ENCODE measurements at places on chromosomes 11 and 22.

DNA sequence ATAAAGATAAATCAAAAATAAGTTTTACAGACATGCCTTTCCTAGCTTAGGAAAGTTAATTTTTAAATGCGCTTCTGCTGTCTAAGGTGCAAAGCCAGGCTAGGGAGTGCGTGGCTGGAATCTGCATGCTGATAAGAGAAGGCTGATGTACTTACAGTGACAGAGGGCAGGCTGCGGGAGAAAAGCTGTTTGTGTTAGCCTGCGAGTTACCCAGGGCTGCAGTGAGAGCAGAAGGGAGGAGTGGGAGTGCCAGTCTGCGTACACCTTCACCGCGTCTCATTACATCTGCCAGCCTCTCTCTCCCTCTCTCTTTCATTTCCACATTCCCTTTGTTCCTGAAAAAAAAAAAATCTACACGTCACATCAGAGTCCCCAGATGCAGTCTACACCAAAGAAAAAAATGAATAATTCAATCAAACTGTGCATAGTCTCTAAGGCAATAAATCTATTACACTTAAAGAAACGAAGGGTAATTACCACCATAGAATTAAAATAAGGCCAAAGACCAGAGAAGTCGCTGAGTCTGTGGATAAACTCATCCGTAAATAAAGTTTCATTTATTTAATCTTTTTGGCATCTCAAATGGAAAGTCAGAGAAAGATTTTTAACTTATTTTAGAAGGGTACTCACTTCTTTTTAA is 126.4 kb upstream of the C11orf58 start:
- DNase-seq: no peak

GRCh38 chr11:116687458-116688201 is 85.2 kb downstream of the BUD13 start:
- no peak for DNase-seq

GRCh38 chr11:44456544-44457300 is 108.7 kb upstream of the CD82 start:
- DNase-seq: no peak

- DNase-seq: no peak
These were observed 843 bp downstream of the OR56B1 start for GRCh38 chr11:5737091-5737490.

GRCh38 chr11:111456086-111456858 is 55.9 kb downstream of the BTG4 start:
- DNase-seq: no peak

GRCh38 chr22:43211941-43212433 is 25.1 kb upstream of the TTLL12 start:
- no peak for DNase-seq

- DNase-seq: peak; percentile 60
These were observed 96.5 kb downstream of the NXPE2 start for GRCh38 chr11:114774599-114775361.

DNA sequence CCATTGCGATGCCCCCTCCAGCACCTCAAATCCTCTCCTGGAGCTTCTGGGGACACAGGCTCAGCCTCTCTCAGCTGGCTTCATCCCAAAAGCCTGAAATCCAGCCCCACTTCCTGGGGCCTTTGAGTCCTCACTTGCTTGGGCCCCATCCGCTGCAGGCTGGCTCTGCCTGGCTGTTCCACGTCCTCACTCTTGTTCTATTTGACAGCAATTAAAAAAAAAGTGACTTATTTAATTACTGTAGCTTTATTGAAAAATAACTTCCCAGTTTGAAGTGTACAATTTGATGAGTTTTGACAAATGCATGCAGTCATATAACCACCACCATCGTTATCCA is 27.2 kb downstream of the PARVG start:
- no peak for DNase-seq

- DNase-seq: no peak
These were observed 29.1 kb upstream of the PICALM start for GRCh38 chr11:86097980-86098379.

DNA sequence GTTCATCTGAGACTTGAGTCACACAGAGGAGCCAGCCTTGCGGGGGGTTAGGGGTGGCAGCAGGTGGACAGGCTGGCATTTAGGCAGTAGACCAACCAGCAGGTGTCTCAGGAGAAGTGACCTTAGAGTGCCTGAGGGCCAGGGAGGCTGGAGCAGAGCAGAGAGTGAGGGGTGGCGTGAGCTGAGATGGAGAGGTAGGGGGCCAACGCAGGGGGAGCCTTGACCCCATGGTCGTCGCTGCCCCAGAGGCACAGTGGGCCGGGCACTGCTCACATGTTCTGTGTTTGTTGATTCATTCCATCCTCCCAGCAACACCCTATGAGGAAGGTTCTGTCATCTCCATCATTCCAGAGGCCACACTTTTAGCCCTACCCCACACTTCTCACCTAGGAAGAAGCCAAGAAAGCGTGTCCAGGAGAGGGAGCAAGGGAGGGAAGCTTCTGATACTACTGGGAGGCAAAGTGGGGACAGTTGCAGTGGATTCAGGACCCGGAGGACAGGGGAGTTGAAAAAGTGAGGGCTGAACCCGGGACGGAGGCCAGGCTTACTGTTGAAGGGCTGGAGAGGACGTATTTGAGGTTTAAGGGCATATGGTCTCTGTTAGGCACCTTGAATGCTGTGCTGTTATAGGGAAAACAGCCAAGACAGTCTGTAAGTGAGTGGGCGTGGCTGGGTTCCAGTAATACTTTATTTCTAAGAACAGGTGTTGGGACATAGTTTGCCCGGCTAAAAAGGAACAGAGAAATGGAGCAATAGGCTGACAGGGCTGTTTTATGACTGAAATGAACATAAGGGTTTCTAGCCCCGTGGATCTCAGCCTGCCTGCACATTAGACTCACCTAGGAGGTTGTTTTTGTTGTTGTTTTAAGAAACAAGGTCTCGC is 7.3 kb downstream of the SART1 start:
- no peak for DNase-seq

GRCh38 chr11:62048100-62048499 is 75.7 kb upstream of the INCENP start:
- DNase-seq: no peak

- no peak for DNase-seq
These were observed 290.8 kb upstream of the LUZP2 start for GRCh38 chr11:24206030-24206429.

DNA sequence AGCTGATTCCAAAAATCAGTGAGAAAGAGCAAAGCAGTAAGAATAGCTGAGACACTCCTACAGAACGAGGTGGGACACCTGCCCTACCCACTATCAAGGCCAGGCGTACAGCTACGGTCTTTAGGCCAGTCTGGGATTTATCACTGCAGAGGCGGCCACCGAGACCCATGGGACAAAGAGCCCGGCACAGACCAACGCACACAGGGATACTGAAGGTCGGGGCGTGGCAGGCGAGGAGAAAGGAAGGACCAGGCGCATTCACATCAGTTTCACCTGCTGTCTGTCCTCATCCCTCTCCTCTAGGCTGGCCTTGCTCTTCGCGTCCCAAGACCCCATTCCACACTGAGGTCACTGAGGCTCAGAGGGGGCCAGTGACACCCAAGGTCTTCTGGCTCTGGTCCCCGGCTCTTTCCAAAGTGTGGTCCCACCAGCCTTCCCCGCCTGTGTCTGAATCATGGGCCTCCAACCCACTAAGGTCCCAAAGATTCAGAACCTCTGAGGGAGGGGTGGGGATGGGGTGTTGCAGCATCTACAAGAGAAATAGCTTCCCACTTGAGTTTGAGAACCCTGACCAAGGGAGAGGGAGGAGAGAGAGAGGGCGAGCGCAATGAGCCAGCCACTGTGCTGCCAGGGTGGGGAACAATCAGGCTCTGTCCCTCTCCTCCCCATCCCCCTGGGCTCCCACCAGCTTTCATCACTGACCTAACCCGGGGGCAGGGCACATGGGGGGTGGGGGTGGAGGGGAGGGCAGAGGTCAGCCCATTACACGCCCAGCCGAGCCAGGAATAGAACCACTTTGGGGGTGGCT is 7.2 kb upstream of the PICK1 start:
- no peak for DNase-seq

DNA sequence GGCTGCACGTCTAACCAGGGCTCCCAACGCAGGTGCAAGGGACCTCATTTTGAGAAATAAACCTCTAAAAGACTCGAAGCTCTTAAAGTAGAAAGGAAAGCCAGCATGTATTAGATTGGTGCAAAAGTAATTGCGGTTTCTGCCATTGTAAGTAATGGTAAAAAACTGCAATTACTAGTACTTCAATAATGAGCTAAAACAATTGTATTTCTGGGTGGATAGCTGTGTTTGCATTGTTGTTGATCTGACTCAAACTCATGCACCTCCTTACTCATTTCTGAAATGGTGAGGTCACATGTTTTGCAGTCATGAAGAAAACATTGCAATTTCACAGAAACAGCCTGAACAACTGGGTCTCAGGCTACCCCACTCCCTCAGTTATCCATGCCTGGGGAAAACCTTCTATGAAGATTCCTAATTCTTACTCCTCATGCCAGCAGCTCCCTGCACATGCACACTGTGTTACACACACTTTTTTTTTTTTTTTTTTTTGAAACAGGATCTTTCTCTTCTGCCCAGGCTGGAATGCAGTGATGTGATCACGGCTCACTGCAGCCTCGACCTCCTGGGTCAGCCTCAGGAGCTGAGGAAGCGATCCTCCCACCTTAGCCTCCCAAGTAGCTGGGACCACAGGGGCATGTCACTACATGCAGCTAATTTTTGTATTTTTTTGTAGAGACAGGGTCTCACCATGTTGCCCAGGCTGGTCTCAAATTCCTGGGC is 24.6 kb downstream of the VWCE start:
- no peak for DNase-seq

DNA sequence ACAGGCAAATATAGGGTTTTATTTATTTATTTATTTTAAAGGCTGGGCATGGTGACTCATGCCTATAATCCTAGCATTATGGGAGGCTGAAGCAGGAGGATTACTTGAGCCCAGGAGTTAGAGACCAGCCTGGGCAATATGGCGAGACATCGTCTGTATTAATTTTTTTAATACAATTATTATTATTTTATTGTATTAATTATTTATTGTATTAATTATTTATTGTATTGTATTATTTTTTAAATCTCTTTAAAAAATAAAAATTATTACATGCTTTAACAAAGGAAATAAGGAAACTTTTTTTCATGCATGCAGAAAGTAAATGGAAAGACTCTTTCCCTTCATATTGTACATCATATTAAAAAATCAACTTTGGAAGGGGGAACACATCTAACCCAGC is 3.5 kb downstream of the SCN3B start:
- no peak for DNase-seq

GRCh38 chr11:134226806-134227325 is 2.4 kb downstream of the VPS26B start:
- no peak for DNase-seq

- no peak for DNase-seq
These were observed 98.0 kb downstream of the PRR5L start for GRCh38 chr11:36394056-36394455.

DNA sequence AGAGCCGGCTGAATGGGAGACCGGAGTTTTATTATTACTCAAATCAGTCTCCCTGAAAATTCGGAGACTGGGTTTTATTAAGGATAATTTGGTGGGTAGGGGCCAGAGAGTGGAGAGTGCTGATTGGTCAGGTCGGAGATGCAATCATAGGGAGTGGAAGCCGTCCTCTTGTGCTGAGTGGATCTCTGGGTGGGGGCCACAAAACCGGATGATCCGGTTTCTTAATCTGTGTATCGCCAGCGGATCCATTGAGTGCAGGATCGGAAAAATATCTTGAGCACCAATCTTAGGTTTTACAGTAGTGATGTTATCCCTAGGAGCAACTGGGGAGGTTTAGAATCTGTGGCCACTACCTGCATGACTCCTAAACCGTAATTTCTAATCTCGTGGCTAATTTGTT is 886 bp upstream of the NIPSNAP1 start:
- DNase-seq: peak; percentile 33

DNA sequence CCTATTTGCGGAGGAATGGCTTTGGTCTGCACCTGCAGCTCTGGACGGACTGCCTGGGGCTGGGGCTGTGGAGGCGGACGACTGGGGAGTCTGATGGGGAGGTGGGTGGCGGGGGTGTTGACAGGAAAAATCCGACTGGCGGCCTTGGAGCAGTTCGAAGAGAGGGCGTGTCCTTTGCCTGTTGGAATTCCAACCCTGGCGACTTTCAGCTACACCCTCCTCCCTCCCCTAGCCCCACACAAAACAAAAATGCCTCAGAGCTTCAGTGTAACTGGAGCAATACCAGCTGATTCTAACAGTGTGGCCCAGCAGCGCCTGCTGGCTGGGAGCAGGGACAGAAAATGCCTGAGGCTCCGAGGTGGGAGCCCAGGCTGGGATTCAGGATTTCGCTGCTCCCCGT is 85.4 kb downstream of the ATXN10 start:
- no peak for DNase-seq

DNA sequence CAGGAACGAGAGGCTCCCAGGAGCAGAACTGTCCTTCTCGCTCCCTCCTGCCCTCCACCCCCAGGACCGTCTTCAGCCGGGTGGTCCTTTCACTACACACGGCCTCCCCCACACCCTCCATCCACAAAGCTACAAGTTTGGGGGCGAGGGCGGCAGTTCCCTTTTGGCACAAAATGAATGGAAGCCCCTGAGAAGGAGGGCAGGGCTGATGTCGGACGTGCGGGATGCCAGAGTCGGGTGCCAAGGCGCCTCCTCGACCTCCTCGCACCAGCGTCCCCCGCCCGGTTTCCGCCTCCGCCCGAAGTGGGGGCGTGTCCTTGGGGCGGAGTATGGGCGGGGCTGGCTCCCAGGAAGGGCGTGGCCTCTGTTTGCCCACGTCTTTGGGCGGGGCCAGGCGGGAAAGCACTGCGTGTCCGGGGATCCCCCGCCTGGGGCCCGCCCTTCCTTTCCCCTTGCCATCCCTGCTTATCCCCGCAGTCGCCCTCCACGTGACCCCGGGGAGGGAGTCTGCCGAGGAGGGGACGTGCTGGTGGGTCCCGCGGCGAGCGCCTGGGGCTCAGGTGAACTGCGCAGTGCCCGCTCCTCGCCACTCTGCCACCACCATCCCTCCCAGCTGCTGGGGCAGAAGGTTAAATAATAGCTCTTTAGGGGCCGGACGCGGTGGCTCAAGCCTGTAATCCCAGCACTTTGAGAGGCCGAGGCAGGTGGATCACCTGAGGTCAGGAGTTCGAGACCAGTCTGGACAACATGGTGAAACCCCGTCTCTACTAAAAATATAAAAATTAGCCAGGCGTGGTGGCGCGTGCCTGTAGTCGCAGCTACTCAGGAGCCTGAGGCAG is 937 bp upstream of the EFEMP2 start:
- DNase-seq: peak; percentile 64

DNA sequence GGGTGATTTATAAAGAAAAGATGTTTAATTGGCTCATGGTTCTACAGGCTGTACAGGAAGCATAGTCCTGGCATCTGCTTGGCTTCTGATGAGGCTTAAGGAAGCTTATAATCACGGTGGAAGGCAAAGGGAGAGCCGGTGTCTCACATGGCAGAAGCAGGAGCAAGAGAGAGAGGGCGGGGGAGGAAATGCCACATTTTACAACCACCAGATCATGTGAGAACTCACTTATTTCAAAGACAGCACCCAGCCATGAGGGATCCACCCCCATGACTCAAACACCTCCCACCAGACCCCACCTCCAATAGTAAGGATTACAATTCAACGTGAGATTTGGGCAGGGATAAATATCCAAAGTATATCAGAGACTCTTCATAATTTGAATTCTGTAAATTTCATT is 200.7 kb downstream of the MSANTD4 start:
- no peak for DNase-seq

- DNase-seq: peak; percentile 1
These were observed 19.9 kb downstream of the EMID1 start for GRCh38 chr22:29225422-29226090.
